ENCODE measurements at places on chromosomes 4 and X.
A peak's percentile ranks its signal among the peaks of the same experiment; 100 is the strongest.

GRCh38 chr4:177023951-177024350 is 231.2 kb upstream of the VEGFC start:
- no peak overlapping the region for H3K27ac ChIP-seq
- DNase-seq: no peak
- no peaks in the 10 kb centered on the region for H3K4me1 ChIP-seq
- no peaks in the 10 kb centered on the region for H3K27me3 ChIP-seq
- H3K36me3 ChIP-seq: no peaks in the 10 kb centered on the region
- H3K4me3 ChIP-seq: no peak overlapping the region

DNA sequence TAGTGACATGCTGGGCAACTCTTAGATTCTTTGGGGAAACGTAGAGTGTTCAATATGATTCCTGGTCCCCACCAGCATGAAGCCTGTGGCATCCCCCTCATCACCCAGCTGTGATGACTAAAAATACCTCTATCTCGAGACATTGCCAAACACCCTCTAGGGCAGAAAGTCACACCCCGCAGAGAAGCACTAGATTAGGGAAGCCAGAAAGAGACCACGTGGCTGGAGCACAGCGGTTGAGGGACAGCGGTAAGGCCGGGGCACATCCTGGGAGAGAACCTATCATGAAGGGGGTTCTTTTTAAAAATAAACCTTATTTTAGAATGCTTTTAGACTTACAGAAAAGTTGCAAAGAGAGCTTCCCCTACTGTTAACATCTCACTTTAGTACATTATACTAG is 11.0 kb downstream of the FAT1 start:
- no peak overlapping the region for H3K4me3 ChIP-seq
- peaks cover 7% of the 10 kb centered on the region for H3K36me3 ChIP-seq
- H3K27me3 ChIP-seq: no peaks in the 10 kb centered on the region
- peaks cover 3% of the 10 kb centered on the region for H3K4me1 ChIP-seq
- no peak overlapping the region for H3K27ac ChIP-seq

GRCh38 chrX:118627084-118627758 is 100.2 kb upstream of the IL13RA1 start:
- H3K27me3 ChIP-seq: no peaks in the 10 kb centered on the region
- no peak for DNase-seq
- no peaks in the 10 kb centered on the region for H3K4me1 ChIP-seq
- H3K27ac ChIP-seq: no peak overlapping the region

GRCh38 chr4:6688879-6689505 is 4.7 kb upstream of the S100P start:
- no peaks in the 10 kb centered on the region for H3K36me3 ChIP-seq
- H3K27me3 ChIP-seq: no peaks in the 10 kb centered on the region
- H3K27ac ChIP-seq: no peak overlapping the region

DNA sequence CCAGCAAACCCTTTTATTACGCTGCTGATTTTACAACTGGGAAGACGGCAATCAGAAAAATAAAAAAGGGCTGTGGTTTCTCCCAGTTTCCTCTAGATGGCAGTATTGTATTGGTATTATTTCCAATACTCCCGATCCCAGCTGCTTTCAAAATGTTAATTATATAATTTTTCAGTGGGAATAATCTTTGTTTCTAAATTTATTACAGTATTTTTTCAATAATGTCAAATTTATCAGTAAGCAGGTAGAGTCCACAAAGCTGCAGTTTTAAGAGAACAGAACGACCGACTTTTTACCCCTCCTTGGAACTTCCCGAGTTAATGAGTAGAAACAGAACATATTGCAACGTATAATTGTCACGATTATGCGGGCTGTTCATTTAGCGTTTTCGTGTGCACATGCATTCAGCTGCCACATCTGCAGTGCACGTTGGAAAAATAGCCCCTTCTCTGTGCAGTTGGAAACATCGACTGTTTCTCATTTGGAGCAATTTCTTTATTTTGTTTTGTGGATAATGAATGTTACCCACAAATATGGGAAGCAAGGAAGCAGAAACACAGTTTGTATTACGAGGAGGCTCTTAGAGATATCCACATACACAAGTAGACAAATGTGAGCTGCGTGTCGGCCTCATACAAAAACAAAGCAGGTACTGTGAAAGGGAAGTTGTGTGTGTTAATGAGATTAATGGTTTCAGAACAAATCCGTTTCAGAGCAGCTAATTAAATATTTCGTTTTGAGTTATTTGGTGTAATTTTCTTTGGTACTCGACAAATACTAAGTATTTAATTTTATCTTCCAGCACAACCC is 188.0 kb downstream of the STIM2 start:
- H3K27ac ChIP-seq: no peak overlapping the region
- H3K4me3 ChIP-seq: peak overlapping the region; percentile 24
- peaks cover 1% of the 10 kb centered on the region for H3K27me3 ChIP-seq
- H3K36me3 ChIP-seq: no peaks in the 10 kb centered on the region

All from aorta (tissue), 5 donors.